Cardiac septum (tissue), 1 donor: ENCODE measurements at places on chromosomes 7 and 10.

DNA sequence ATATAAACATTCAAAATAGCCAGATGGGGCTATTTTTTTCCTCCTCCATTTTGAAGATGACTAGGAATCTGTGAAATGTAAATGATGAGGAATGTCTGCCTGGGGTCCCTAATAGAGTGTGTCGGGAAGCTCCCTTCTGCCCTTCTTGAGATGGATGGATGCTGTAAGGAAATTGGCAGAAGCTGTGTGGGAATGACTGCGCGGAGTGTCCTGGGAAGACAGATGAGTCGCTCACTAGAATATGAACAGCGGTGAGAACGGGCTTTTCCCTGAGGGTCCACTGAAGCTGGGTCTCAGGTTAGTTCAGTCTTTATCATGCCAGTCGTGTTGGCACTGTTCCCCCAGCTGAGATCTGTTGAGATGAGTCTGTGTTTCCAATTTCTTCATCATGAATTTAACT lies 75.1 kb upstream of the PLPP4 start:
- no peak for DNase-seq

- peak; percentile 88 for DNase-seq
These were observed 11.8 kb upstream of the ACBD5 start for GRCh38 chr10:27252267-27253000.

GRCh38 chr10:9302140-9302746 lies 1247.8 kb downstream of the GATA3 start:
- DNase-seq: no peak

GRCh38 chr7:11706666-11707605 lies 125.1 kb downstream of the THSD7A start:
- no peak for DNase-seq

DNA sequence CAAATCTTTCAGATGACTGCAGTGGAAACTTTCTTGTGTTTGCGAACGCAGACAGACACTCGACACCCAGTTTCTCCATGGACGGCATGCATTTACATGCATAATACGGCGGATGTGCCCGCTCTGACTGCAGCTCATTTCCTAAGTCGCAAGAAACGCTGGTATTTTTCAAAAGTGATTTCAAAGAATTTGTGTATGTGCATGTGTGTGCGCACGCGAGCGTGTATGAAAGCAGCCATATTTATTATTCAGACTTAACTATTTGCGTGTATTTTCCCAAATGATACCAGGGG lies 436.5 kb upstream of the MGMT start:
- DNase-seq: no peak

- no peak for DNase-seq
These were observed 8.8 kb upstream of the C10orf71 start for GRCh38 chr10:49290131-49290530.
